MG63 (cell line): ENCODE measurements at places on chromosomes 1 and 21.

DNA sequence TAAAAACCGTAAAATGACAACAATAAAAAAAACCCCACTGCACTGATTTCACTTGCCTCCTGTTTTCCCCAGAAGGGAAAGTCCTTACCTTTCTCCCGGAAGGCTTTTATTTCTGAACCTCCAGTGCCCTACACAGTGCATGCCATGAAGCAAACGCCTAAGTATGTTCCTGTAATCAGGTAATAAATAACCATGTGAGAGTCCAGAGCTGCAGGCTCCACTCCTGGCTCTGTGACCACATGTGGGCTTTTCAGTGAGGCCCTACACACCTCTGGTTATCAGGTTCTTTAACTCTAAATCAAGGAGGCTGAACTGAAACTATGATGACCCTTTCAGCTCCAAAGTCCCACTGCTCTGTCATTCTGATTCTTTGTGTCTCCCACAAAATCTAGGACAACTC lies 20.8 kb upstream of the NR5A2 start:
- DNase-seq: no peak

GRCh38 chr1:57485643-57486042 lies 61.8 kb upstream of the DAB1 start:
- DNase-seq: peak; percentile 37

DNA sequence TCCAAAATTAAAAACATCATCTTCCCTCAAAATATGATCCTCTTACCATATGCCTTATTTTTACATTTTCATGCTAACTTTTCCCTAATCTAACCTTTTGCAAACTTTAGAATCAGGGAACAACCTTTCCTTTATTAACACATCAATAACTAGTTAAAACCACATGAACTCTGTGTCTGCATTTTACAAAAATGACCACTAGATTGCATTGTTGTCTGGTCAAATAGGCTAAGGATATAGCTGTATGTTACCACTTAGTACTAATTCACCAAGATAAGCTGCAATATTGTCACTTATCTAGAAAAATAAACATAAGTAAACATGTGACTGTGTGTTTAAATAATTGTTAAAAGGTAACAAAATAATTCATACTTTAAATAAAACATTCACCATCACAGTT lies 82.3 kb downstream of the DENND1B start:
- no peak for DNase-seq

GRCh38 chr1:28927266-28927647 lies 12.9 kb downstream of the EPB41 start:
- DNase-seq: no peak

GRCh38 chr1:160544647-160545046 lies 21.6 kb upstream of the SLAMF6 start:
- no peak for DNase-seq
